SIG-M5 (cell line): ENCODE measurements at places on chromosomes 7 and 10.

GRCh38 chr10:13092291-13093102, 7.5 kb upstream of the OPTN start:
- DNase-seq: no peak

DNA sequence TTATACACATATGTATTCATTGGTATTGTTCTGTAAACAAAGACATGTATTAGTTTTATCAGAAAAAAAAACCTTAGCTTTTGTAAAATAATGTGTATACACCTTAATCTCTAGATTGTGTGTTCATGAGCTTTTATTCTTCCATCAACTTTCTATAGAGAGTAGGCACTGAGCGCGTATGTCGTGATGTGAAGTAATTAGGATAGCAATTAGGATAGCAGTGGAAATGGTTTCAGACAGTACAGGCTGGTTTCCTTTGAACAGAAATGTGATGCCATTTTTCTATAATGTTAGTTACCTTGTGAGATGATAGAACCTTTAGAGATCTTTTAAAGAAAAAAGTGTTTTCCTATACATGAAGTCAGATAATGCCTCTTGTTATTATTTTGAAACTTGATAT, 237.7 kb upstream of the LRRN3 start:
- no peak for DNase-seq

DNA sequence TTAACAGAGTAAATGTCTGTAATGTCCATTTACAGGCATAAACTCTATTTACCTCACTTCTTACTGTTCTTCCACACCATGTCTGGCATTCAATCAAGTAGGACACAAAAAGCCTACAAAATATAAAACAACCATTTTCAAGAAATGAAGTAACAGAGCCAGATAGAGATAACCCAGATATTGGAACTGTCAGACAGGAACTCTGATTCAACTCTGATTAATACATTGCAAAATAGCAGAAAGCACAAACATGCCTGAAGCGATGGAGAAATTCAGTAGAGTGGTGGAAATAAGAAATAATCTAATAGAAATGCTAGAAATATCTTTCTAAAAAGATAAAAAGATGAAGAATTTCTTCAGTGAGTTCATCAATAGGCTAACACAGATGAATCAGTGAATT, 964.4 kb downstream of the PCDH15 start:
- DNase-seq: no peak

- no peak for DNase-seq
Measured at GRCh38 chr10:75209086-75209920, 1.3 kb upstream of the VDAC2 start.

DNA sequence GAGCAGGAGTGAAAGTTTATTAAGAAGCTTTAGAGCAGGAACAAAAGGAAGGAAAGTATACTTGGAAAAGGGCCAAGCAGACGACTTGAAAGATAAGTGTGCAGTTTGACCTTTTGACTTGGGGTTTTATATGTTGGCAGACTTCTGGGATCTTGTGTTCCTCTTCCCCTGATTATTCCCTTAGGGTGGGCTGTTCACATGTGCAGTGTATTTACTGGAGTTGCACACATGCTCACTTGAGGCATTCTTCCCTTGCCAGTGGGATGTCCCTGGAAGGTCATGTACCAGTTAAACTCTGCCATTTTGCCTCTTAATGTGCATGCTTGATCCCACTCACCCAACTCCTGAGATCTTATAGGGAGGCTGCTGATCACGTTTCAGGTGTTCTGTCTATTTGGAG, 23.4 kb upstream of the ARHGAP12 start:
- DNase-seq: no peak

DNA sequence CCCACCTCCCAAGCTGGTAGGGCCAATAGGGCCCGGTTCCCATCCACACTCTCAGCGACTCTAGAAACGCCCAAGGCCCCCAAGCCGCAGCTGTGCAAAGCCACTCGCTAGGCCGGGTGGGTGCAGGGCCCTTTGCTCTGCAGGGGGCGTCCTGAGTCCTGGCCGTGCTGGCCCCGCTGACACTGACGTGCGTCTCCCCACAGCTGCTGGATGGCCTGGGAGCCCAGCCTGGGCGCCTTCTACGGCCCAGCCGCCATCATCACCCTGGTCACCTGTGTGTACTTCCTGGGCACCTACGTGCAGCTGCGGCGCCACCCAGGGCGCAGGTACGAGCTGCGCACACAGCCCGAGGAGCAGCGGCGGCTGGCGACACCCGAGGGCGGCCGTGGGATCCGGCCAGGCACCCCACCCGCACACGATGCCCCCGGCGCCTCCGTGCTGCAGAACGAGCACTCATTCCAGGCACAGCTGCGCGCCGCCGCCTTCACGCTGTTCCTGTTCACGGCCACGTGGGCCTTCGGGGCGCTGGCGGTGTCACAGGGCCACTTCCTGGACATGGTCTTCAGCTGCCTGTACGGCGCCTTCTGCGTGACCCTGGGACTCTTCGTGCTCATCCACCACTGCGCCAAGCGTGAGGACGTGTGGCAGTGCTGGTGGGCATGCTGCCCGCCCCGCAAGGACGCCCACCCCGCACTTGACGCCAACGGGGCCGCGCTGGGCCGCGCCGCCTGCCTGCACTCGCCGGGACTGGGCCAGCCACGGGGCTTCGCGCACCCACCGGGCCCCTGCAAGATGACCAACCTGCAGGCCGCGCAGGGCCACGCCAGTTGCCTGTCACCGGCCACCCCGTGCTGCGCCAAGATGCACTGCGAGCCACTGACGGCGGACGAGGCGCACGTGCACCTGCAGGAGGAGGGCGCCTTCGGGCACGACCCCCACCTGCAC, 31.6 kb upstream of the KNDC1 start:
- DNase-seq: no peak

GRCh38 chr7:117251687-117252086, 71.2 kb downstream of the WNT2 start:
- no peak for DNase-seq

DNA sequence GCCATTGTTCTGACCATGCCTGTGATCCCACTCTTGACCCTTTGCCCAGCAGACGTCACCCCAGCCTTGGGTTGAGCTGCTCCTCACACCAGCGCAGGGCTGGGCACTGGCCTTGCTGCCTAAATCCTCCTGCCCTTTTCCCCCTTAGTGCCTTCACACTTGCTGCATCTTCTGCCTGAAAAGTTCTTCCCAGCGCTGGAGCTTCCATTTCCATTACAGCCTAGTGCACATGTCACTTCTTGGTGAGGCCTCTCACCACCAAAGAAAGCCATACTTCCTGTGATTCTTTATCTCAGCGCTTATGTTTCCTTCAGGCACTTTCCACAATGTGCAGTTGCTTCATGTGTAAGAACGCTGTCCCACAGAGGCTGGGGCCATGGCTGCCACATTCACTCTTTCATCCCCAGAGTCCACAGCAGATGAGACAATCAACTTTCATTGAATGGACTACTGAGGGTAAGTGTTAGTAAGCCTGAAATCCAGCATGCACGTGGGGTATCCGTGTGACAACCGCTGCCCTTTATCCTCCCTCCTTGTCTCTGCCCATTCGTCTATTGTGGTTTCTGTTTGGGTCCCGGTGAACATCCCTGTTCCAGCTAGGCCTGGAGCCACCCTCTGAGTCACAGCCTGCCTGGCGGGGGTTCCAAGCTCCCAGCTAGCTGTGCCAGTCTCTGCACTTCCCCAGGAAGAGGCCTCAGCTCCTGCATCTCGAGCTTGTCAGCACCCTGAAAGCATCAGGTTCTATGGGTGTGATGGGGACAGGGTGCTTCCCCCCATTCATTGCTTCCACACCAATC, 37.3 kb downstream of the ADRA2A start:
- DNase-seq: no peak

DNA sequence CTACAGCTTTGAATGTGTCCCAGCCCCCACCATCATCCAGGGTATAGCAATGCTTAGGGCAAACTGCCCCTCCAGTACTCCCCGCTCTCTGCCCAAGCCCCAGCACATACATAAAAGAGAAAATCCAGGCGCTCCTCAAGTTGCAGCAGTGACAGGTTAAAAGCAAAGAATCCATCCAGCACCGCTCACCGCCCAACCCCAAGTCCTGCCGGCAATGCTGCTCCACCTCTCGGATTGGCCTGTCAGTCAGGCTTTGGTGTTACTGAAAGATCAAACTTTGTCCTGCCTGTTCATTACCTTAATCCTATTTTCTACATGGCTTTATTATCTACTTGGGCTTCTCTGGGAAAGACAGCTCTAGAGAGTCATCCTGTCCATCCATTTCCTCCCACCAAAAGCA, 31.9 kb downstream of the DPCD start:
- DNase-seq: no peak

- no peak for DNase-seq
Measured at GRCh38 chr7:47601881-47602249, 20.0 kb upstream of the TNS3 start.

DNA sequence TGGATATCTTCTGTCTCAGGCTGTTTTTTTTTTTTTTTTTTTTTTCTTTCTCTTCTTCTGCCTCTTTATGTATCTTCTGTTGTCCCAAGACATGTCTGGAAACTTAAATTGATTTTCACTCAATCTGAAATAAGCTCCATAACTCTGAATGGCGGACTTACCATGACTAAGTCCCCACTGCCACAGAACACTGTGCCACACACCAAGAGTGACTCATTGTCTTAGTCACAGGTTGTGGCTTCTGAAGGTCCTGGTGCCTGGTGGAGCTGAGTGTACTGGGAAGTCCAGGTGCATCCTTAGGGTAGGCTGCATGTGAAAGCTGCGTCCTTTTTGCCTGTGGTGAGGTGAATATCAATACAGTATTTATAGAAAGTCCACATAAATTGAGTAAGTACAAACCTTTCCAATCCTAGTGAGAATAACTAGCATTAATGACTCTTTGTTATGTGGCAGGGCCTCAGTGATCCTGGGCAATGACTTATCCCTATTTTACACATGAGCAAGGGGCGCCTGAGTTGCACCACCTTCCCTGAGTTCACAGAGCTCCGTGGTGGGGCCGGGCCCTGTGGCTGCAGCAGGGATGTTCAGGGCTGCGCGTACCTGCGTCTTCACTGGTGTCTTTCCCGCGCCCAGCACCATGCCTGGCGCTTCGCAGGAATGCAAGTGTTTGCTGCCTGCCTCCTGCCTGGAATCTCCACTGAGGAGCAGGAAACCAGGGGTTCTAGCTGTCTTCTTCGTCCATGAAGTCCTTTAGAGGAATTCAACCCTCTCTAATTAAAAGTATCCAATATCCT, 4.3 kb downstream of the PFKP start:
- peak; percentile 1 for DNase-seq

DNA sequence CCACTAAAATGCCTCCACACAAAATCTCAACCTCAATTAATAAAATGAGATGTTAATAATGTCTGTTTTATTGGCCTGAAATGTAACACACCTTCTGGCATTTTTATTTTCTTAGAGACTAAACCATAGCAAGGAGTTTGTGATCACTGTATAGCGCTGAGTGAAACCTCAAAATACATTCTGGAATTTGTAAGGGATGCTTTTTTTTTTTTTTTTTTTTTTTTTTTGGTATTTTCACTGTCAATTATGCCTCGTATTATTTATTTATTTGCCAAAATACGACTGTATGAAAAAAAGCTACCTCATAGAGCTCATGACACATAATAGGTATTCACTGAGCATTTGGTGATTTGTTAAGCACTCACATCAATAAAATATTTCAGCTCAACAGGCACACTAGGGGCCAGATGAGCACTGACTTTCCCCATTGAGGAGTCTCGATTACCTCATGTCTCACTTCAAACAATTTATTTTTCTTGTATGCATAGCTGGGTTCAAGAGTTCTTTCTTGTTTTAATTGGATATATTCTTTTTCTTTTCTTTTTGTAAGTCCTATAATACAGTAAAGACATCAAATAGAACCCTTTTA, 36.5 kb downstream of the SEMA3C start:
- DNase-seq: no peak

DNA sequence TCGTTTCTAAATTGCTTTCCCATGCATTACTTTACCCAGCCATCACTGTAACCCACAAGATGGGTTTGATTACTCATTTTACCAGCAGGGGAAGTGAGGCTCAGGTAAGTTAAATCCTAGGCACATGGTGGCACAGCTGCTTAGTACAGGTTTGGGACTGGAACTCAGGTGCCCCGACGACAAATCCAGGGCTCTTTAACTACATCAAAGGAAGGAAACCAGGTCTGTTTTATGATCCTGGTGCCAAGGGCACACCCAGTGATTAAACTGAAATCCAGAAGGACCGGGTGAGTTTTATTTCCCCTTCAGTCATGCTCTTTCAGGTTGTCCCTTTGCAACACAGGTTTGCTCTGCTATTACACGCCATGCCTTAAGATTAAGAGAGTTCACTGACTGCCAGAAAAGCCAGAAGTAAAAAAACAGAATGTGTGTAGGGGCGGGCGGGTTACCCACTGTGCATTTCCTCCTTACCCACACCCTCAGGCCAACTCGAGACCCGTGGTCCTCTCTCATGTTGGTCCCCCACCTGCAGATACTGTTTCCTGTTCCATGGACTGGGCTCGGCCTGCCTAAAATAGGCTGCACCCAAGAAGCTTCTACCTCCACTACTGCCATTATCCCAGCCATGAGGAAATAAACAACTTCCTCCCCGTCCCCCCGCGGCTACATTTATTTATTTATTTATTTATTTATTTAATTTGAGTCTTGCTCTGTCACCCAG, 55.1 kb upstream of the KDM7A start:
- DNase-seq: no peak

GRCh38 chr7:79862447-79863210, 272.0 kb upstream of the GNAI1 start:
- DNase-seq: no peak

- no peak for DNase-seq
Measured at GRCh38 chr10:46536171-46536570, 20.3 kb downstream of the GPRIN2 start.

- no peak for DNase-seq
Measured at GRCh38 chr7:69599286-69599954, 1.1 kb downstream of the AUTS2 start.

DNA sequence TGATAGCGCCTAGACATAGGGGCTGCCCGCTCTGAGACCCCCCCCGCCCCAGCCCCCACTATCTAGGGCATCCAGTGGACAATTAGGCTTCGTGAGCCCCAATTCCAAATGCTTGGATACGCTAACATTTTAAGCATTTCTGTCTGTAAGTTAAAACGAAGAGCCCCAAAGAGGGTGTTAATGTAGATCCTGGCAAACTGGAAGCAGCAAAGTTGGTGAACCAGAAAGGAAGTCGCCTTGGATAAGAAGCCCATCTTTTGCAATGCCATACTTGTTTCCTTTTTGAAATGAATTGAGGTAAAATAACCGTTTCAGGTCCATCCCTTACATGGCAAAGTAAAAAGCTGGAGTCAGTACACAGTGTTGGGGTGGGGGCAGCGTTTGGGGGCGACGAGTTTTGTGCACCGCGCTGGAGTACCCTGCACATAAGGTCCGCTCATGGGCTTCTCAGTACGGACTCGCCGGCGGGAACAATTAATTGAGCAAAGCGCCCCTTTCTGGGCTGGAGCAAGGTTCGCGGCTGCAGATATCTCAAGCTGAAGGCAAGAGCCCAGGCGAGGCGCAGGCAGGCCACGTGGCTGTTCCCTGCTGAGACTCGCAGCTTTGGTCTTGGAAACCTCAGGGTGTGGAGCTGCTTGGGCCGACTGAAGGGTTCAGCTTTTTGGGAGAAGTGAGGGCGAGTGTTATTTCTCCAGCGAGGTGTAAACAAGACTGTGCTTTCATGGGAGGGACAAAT, 1.4 kb upstream of the TWIST1 start:
- no peak for DNase-seq
